ENCODE measurements at places on chromosomes 1 and 21.
A peak's percentile ranks its signal among the peaks of the same experiment; 100 is the strongest.

GRCh38 chr1:243845888-243846287 is 4.2 kb downstream of the AKT3 start:
- DNase-seq: no peak

DNA sequence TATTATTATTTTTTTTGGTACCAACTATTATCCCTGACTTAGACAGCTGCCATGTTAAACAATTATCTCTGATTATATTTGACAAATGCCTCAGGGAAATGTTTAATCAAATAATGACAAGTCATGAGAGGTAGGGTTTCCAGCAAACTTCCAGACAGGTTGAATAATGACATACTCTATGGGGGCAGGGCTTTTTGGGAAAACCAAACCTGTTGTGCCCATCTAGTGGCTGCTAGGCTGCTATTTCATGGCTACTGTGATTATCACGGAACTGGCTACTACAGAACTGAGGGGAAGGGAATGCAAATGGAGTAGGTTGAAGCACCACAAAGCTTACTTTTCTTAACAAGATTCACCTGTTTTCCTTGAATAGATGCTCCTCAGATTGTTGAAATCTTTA is 77.6 kb downstream of the DUSP10 start:
- DNase-seq: no peak

DNA sequence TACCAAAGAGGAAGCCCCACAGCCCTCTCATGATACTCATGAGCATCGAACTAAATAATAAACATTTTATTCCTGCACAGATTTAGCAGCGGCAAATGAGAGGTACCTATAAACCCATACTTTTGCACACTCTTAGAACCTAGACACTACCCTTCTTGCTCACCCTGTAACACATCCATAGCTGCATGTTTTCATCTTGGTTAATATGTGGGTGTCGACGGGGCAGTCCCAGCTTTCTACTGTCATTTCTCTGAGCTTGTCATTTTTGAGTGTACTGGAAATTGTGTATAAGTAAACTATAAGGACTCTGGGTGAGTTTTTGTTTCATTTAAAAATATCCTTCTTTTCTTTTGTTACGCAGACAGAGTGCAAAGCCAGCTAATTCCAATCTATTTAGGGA is 25.5 kb downstream of the OVGP1 start:
- no peak for DNase-seq

- DNase-seq: no peak
Observed at GRCh38 chr1:111139324-111139955, 453 bp downstream of the DRAM2 start.

- peak; percentile 89 for DNase-seq
Observed at GRCh38 chr1:40257688-40258444, at the start of gene ZMPSTE24. Gene ZMPSTE24, plus strand, starts transcription at chr1:40258236. Its CDS starts 36 bp downstream, at chr1:40258272.

GRCh38 chr1:182446033-182446669 is 3.8 kb upstream of the RGSL1 start:
- DNase-seq: peak; percentile 14

- DNase-seq: no peak
Observed at GRCh38 chr1:11377001-11377583, 101.9 kb upstream of the DISP3 start.

- DNase-seq: peak; percentile 42
Observed at GRCh38 chr1:199226163-199226562, 587.3 kb downstream of the PTPRC start.

DNA sequence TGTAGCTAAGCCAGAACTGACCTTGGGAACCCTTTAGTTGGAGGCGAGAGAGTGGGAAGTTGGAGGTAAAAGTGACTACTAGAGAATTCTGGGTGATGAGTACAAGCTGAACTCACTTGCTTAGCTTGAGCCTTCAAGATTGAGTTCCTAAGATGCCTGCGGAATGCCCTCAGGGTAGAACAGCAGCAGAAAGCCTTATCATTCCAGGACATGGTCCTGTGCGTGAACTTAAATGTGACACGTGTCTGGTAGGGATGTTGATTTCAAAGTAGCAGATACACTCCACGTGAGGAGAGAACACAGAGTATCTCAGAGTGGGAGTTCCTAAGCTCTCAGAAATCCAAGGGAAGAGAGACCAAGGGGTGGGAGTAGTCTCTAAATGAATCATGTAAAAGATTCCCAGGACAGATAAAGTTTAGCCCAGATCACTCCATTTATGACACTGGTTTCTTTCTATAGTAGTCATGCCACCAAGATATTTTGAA is 60.1 kb downstream of the KCNK1 start:
- DNase-seq: no peak

DNA sequence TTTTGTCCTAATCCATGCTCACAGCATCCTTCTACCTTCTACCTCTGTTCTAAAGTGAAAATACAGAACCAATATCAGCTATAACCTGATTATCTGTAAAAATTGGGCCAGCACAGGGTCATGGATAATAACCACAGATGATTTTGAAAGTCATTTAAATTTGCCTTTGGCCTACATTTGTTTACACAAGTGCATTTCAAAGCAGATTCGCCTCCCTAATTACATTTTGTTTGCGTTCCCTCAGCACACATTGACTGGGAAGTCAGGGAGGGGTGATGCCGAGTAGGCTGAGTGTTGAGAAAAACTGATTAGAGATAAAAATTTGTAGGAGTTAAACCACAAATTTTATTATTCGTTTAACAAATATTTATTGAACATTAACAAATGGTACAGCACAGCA is 19.2 kb upstream of the RGS8 start:
- DNase-seq: no peak

DNA sequence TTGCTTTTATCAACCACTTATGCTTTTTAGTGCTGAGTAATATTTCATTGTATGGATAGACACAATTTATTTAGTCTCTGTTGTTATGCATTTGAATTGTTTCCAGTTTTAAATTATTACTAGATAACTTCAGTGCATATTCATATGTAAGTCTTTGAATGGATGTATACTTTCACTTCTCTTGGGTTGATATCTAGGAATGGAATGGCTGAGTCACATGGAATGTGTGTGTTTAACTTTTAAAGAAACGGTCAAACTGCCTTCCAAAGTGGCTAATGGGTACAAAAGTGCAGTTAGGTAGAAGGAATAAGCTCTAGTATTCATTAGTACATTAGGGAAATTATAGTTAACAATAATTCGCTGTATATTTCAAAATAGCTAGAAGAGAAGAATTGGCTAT is 82.4 kb downstream of the NPHS2 start:
- DNase-seq: peak; percentile 15

DNA sequence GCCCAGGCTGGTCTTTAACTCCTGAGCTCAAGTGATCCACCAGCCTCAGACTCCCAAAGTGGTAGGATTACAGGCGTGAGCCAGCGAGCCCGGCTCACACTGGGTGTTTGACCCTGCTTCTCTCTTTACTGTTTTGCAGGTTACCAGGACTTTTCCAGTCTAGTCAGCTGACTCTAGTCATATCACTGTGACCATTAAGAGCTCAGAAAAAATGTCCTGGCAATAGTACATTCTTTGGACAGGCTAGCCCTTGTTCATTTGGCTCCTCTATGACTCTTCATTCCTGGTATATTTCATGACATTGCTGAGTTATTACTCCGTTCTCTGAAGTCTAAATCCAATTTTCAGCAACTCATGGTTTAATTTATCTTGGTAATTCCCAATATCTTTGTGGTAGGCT is 8.0 kb upstream of the CA6 start:
- DNase-seq: peak; percentile 8

DNA sequence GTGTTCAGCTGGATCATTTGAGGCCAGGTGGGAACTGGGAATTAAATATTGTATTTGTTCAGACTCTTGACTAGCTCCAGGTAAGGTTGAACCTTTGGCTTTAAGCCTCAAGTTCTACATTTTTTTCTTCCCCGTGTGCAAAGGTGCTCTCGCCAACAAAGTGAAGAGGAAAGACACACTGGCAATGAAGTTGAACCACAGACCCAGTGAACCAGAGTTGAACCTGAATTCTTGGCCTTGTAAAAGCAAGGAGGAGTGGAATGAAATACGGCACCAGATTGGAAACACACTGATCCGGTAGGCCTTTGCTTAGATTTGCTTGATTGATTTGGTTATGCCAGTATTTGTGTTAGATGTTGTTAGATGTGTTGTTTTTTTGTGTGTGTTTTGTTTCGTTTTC is 25.5 kb upstream of the RCC1 start:
- DNase-seq: no peak
